Large intestine (tissue), 12 donors: ENCODE measurements at places on chromosomes 7 and 10. TPM values are rescaled to one million over a fixed set of nuclear protein-coding genes. Genes with fewer than 3 reads are reported as not detected.
A peak's percentile ranks its signal among the peaks of the same experiment; 100 is the strongest.

GRCh38 chr10:70958396-70958795 lies 70.0 kb upstream of the PCBD1 start:
- no peak for DNase-seq

GRCh38 chr7:141359740-141360415 lies 191.3 kb upstream of the AGK start:
- no peak for DNase-seq

DNA sequence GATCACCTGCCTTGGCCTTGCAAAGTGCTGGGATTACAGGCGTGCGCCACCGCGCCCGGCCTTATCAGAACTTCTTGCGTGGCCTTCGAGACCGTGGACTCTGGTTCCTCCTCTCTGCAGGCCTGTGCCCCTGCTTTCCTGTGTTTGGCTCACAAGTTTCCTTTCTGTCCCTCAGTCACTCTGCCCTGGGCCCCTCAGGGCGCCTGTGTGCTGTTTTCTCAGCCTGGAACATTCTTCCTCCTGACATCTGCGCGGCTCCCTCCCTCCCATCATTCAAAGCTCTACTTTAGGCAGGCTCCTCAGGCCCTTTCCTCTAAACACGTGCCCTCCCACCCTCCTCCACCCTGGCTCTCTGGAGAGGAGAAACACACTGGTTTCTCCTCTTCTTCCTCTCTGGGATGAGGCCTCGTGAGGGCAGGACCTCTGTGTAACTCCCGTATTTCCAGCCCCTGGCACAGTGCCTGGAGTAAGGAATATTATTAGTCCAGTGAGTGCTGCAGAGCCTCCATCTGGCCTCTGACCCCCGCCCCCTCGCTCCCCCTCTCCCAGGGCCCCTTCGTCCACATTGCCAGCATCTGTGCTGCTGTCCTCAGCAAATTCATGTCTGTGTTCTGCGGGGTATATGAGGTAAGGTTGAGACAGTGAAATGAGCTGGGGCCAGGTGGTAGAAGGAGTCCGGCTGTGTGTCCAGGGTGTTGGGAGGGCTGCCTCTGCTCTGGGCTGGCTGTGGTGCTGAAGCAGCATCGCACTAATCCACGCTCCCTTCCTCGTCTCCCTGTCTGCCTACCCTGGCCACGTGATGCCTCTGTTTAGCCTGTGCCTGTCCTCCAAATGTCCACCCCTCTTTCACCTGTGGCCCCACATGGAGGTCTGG lies 7.1 kb downstream of the CLCN1 start:
- DNase-seq = peak; percentile 20

Gene TAF6
- polyA plus RNA-seq = 36.1 TPM

DNA sequence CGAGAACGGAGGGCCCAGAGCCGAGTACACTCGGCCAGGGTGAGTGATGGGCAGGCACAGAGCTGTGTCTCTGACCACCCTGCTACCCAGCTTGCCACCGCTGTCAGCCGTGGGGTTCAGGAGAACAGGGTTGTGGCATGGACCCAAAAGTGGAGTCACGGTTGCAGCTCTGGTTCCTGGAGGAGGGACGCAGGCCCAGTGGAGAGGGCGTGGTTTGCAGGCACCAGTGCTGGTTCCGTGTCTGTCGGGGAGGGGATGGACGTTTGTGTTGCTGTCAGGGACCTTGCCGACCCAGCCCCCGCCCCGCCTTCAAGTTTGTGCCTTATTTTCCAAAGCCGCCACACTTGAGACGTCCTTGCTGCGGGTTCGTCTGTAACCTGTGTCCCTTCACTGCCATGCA lies 45.1 kb upstream of the AP5Z1 start:
- no peak for DNase-seq

DNA sequence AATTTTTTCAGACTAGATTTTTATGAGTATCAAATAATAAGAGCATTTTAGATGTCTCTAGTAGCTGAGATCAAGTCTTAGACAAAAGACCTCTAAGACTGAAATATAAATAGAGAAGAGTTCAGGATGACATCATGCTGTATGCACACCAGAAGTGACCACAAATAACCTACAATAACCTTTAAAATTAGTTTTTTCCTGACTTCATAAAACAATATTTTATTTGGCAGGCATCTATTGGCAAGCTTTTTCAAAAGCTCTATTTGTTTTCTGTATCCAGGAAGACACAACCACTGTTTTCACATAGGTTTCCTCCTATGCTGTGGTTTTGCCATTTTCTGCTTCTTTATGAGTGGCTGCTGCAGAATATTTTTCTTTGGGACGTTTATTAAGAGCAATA lies 359.1 kb downstream of the CRPPA start:
- DNase-seq = no peak
